Stimulated activated CD4-positive, alpha-beta T cell treated with anti-CD3 and anti-CD28 coated beads, Interleukin-2, amount 100 ng/mL, for 4 hours (primary cell): ENCODE measurements at places on chromosomes 5 and 9.

GRCh38 chr5:169350759-169351240, 49.9 kb upstream of the SLIT3 start:
- no peak for DNase-seq

- DNase-seq, result no peak
Observed at GRCh38 chr5:11797132-11797531, 107.1 kb downstream of the CTNND2 start.

DNA sequence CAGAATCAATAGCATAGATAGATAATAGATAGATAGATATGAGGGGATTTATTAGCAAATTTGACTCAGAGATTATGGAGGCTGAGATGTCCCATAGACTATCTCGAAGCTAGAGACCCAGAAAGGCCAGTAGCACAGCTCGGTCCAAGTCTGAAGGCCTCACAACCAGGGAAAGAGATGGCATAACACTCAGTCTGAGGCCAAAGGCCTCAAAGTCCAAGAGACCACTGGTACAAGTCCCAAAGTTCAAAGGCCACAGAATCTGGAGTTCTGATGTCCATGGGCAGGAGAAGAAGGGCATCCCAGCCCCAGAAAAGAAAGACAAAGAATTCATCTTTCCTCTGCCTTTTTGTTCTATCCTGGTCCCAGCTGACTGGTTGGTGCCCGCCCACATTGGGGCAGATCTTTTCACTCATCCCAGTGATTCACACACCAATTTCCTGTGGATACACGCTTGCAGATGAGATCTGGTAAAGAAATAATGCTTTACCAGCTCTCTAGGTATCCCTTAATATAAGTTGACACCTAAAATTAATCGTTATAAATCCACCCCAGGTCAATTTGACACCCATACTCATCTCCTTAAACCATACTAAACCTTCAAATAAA, 127.8 kb upstream of the FBN2 start:
- no peak for DNase-seq

- no peak for DNase-seq
Observed at GRCh38 chr5:173535166-173535975, 81.1 kb downstream of the BOD1 start.

DNA sequence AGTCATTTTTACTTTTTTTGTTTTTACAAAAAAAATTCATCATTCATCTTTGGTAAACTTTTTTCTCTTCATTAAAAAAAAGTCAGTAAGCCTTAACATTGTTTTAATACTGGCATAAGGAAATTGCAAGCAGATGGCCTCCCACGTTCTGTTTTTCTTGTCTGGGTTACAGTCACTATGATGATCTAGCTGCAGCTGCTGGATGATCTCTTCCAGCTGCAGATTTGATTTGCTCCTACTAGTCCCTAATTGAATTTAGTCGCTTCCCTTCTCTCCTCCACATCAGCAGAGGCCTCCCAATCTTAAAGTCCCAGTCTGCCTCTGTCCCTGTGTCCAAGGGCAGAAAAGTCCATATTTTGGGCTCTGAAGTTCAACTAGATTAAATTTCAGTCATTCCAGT, 106.8 kb upstream of the PTGER4 start:
- DNase-seq, result no peak

GRCh38 chr5:14071433-14071832, 71.7 kb upstream of the TRIO start:
- no peak for DNase-seq

DNA sequence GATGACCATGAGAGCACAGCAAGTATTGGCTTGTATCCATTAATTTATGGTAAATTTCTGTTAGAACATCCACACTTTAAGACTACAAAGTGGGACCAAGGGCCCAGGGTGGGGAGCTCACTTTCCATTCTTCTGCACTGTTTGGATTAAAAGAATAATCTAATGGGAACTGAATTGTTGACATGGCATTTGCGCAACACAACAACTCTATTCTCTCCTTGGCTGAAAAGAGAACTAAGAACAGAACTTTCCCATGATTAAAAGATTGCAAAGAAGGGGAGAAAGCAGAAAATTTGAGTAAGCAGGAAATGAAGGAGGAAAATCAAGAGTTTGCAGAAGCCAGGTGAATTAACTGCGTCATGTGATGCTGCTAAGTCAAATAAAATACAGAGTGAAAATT, 143.4 kb downstream of the HINT1 start:
- no peak for DNase-seq

- no peak for DNase-seq
Observed at GRCh38 chr9:7622481-7622880, 177.1 kb downstream of the DMAC1 start.

- DNase-seq, result no peak
Observed at GRCh38 chr9:123424552-123425225, 68.7 kb downstream of the CRB2 start.
